Peyer's patch (tissue), 4 donors: ENCODE measurements at places on chromosomes 1 and 21. TPM values are rescaled to one million over a fixed set of nuclear protein-coding genes. Genes with fewer than 3 reads are reported as not detected.

DNA sequence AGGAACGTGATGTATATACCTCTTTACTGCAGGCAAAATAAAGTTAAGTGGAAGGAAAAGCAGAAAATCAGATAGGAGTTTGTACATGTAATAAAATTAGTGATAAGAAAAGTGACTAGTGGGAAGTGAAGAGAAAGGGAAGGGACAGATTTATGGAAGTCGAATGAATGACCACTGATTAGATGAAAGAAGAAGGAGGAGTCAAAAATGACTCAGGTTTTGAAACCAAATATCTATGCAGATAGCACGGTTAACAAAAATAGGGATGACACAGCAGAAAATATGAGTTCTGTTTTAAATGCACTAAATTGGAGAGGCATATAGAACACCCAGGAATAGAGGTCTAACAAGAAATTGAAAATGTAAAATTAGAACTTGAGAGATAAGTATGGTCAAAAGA, 128.0 kb downstream of the HMCN1 start:
- no peaks in the 10 kb centered on the region for H3K27me3 ChIP-seq
- H3K4me1 ChIP-seq: no peaks in the 10 kb centered on the region
- no peaks in the 10 kb centered on the region for H3K36me3 ChIP-seq
- no peak overlapping the region for H3K27ac ChIP-seq
- no peak for DNase-seq

GRCh38 chr1:207429963-207430362, 24.2 kb upstream of the CR2 start:
- no peaks in the 10 kb centered on the region for H3K36me3 ChIP-seq
- no peaks in the 10 kb centered on the region for H3K27me3 ChIP-seq
- no peak overlapping the region for H3K27ac ChIP-seq
- no peak overlapping the region for H3K4me3 ChIP-seq

RIIAD1 gene
- total RNA-seq: not detected

- no peaks in the 10 kb centered on the region for H3K4me1 ChIP-seq
- DNase-seq: no peak
- no peaks in the 10 kb centered on the region for H3K36me3 ChIP-seq
- no peak overlapping the region for H3K27ac ChIP-seq
- H3K4me3 ChIP-seq: no peak overlapping the region
- no peaks in the 10 kb centered on the region for H3K27me3 ChIP-seq
Observed at GRCh38 chr1:152965853-152966252, 4.6 kb upstream of the SPRR4 start.

DNA sequence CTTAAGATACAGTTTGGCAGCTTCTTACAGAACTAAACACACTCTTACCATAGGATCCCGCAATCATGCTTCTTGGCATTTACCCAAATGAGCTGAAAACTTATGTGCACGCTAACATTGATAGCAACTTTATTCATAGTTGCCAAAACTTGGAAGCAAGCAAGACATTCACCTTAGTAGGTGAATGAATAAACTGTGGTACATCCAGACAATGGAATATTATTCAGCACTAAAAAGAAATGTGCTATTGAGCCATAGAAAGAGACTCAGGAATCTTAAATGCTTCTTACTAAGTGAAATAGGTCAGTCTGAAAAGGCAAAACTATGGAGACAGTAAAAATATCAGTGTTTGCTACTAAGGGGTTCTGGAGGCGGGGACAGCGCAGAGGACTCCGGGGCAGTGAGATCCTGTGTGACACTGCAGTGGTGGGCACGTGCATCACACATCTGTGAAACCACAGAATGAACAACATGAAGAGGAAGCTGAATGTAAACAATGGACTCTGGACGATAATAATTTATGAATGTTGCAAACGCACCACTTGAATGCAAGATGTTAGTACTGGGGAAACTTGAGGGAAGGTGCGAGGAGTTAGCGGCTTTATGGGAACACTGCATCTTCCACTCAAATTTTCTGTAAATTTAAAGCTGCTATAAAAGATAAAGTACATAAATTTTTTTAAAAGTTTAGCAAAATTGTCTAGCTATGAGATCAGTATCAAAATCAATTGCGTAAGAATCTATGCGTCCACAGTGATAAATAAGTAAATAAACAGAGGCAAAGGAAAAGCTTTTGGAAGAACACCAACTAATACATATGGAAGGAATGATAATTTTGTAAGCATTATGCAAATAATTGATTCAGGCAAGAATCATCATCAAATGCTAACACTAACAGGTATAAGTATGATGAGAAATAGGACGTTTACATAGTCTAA, 15.4 kb upstream of the SPATC1L start:
- no peaks in the 10 kb centered on the region for H3K36me3 ChIP-seq
- H3K4me3 ChIP-seq: no peak overlapping the region
- no peak overlapping the region for H3K27ac ChIP-seq
- H3K4me1 ChIP-seq: no peaks in the 10 kb centered on the region
- no peak for DNase-seq

- H3K4me1 ChIP-seq: no peaks in the 10 kb centered on the region
- no peak overlapping the region for H3K27ac ChIP-seq
- no peaks in the 10 kb centered on the region for H3K36me3 ChIP-seq
- no peaks in the 10 kb centered on the region for H3K27me3 ChIP-seq
- no peak for DNase-seq
Observed at GRCh38 chr1:39346872-39347271, 142.4 kb downstream of the MACF1 start.

S100A7A gene
- total RNA-seq: not detected

GRCh38 chr1:74395571-74395970, 116.8 kb downstream of the LRRC53 start:
- no peak overlapping the region for H3K4me3 ChIP-seq
- no peak overlapping the region for H3K27ac ChIP-seq
- DNase-seq: no peak
- no peaks in the 10 kb centered on the region for H3K36me3 ChIP-seq

FCMR gene
- 9.5 TPM for total RNA-seq

DNA sequence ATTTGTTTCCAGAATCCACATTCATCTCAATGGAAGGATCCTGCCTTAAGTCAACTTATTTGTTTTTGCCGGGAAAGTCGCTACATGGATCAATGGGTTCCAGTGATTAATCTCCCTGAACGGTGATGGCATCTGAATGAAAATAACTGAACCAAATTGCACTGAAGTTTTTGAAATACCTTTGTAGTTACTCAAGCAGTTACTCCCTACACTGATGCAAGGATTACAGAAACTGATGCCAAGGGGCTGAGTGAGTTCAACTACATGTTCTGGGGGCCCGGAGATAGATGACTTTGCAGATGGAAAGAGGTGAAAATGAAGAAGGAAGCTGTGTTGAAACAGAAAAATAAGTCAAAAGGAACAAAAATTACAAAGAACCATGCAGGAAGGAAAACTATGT, 2.6 kb downstream of the GADD45A start:
- H3K4me3 ChIP-seq: peak overlapping the region; percentile 89
- peaks cover 20% of the 10 kb centered on the region for H3K36me3 ChIP-seq
